ENCODE measurements at places on chromosomes 11 and 22.

DNA sequence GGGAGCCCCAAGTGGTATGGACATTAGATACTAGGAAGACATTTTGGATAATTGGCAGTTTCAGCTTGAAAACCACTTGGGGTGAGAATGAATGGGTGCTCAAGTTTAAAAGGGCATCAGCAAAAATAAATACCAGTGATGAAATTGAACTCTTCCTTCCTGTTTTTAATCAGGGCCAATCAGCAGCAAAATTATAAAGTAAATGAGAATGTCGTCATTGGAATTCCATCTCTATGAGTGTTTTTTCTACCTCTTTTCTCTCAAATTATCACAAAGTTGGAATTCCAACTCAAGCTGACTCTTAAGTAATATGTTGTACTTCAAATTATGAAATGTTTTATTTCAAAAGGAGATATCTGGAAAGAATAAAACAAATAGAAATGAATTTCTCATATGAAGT is 730.6 kb downstream of the METTL15 start:
- no peak for DNase-seq

GRCh38 chr11:18384157-18384641 is 10.2 kb upstream of the LDHA start:
- DNase-seq = no peak

DNA sequence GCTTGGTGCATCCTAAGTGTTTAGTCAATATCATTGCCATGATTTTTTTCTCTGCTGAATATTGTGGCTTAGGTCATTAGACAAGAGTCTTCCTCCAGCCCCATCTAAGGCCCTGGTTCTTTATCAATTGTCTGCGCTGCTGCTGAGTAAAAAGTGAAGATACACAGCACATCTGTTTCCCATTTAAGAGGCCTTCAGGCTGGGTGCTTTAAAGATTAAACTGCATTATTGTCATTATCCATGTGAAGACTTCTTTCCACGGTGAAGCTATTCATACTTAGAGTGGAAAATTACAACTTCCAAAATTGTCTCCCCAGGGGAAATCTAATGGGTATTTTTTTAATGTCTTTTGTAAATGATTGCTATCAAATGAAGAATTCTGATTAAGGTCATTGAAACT is 719.8 kb upstream of the LRRC4C start:
- DNase-seq = no peak

GRCh38 chr22:38959590-38959989 is 2.2 kb downstream of the APOBEC3A start:
- DNase-seq = no peak

DNA sequence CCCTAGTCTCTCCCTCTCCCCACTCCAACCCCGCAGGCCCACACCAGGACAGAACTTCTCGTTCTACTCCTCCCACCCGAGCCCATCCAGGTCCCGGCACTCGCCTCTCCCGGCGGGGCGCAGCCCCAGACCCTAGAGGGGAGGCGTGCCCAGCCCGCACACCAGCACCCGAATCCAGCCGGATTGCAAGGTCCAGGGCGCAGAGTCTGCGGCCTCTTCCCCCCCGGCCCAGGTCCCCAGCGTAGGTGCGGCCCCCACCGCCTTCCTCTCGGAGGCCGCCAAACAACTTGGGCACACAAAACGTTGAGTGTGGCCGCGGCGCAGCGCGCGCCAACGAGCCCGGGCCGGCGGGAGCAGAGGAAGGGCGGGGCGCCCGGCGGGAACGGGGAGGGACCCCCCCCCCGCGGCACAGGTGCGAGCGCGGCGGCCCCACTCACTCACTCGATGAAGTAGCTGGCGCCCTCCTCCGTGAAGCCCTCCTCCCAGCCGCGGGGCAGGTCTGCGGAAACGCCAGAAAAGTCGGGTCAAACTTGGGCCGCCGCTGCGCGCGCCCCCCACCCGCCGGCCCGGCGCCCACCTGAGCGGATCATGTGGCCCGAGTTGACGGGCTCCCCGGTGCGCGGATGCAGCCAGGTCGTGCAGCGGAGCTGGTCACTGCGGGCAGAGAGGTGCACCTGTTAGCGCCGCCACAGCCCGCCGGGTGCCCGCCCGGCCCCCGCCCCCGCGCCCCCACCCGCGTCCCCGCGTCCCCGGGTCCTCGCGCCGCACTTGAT is 480 bp downstream of the PLEKHA7 start:
- no peak for DNase-seq

DNA sequence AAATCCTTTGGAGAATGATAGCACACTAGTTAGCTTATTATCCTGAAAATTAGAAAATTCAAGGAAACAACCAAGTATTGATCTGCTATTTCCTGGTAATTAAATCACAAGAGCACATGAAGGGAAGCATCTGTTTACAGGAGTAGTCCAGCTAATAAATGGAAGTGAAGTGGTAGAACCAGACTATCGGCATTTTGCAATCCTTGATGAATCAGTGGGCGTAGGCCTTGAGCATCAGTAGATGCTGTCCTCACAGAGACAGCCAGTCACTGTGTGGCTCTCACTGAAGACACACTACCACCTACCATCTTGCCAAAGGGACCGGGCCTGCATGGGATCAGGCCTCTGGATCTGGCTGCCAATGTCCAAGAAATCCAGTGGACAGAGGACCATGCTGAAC is 69.8 kb downstream of the FBLN1 start:
- no peak for DNase-seq

DNA sequence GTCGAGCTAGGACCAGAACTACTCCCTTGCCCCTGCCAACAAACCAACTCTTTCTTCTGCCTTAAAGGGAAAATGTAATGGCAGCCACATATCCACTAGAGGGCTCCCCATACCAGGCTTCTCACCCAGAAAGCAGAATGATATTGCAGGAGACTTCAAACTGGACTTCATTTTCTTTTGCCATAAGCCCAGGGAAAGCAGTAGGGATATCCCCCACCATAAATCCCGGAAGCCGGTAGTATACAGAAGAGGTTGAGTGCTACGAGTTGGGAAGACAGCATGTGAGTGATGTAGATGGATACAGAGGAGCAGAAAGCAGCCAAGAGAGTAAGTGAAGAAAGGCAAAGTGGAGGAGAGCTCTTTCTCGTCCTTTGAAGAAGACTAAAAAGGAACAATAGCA is 12.1 kb downstream of the PLAAT5 start:
- DNase-seq = peak; percentile 66

DNA sequence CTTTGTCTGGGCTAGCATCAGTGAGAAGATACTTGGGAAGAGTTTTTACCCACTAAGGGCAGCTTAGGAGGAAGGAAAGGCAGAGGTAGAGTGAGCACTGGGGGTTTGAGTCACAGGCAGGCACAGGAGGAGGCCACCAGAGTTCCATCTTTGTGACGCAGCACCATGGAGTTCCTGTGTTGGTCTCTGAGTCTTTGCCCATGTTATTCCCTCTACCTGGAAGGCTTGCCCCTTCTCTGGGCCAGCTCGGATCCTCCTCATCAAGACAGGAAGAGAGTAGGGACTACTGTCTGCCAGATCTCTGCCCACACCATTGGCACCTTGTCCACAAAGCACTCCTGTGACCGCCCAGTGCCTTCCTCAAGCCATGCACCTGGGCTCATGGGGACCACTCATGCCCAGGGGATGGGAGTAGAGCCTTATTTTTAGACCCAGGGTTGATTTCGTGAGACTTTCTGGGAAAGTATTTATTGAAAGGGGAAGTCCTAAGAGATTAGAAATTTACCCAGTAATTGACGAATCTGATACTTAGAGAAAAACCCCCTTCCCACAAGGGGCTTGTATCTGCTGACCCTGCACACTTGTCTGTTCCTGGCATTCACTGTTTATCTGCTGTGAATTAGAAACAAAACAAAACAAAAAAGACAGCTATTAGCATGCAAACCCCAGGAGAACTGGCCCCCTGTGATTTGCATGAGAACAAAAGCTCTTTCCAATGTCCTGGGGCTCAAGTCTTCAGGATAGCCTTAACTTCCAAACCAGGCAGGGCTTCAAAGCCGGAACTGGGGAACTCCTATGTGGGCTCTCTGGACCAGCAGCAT is 35.9 kb upstream of the MYEOV start:
- no peak for DNase-seq

DNA sequence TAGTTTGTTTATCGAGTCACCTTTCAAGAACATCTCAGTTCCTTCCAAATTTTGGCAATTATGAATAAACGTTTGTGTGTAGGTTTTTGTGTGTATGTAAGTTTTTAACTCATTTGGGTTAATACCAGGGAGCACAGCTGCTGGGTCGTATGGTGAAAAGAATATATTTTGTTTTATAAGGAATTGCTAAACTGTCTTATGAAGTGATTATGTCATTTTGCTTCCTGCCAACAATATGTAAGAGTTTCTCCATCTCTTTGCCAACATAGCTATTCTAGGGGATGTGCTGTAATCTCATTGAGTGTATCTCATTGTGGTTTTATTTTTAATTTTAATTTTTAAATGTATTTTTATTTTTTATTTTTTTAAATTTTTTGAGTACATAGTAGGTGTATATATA is 27.3 kb downstream of the BCL2L13 start:
- DNase-seq = no peak

DNA sequence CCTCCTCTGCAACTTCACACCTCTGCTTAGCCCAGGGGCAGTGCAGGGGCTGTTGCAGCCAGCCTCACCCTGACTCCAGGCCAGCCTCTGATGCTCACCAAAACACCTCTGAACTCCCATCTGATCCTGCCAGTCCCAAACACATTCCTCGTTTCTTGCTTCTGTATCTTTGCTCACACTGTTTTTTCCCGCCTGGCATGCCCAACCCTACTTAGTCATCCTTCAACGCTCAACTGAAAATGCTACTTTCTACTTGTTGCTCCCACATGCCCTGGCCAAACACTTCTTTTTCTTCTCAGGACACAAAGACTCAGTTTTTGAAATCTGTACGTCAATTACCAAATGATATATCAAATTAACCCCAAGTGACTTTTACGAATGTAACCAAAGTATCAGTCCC is 140.8 kb upstream of the ZBED5 start:
- DNase-seq = no peak

- DNase-seq = no peak
These were observed 78.2 kb upstream of the SPON1 start for GRCh38 chr11:13884158-13884799.

- DNase-seq = peak; percentile 24
These were observed 1348.2 kb upstream of the RAG2 start for GRCh38 chr11:37946155-37946766.

- peak; percentile 77 for DNase-seq
These were observed 97.3 kb upstream of the AKIP1 start for GRCh38 chr11:8813658-8814057.

GRCh38 chr11:42025121-42025803 is 565.8 kb upstream of the LRRC4C start:
- DNase-seq = no peak

GRCh38 chr22:44019846-44020245 is 4.3 kb upstream of the PARVB start:
- DNase-seq = no peak

DNA sequence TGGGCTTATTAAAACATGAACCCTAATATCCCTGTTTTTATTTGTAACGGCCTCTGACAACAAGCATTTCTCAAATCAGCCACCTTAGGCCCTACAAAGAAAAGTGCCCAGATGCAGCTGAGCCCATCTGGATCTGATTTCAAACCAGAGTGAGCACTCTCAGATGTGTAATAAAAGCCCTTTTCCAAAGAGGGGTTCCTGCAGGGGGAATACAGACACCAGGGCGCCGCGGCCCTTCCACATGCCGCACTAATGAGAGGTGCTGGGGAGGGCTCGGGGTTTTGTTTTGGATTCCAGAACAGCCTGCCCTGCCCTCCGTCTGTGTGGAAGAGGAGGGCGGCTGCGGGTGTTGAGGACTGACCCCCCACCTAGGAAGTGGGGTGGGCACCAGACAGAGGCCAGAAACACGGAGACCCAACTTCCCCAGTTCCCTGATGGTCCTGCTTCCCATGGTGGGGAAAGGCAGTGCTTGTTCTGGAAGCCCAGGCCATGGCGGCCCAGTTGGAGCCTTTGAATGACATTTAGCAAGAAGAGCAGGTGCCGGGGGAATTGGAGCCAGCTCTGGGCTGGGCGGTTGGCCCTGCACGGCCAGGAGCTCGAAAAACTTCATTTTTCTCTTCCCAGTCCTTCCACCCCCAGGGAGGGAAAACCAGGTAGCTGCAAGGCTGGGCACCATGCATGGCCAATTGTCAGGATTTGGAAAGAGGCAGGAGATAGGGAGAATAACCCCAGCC is 63.7 kb downstream of the MACROD1 start:
- no peak for DNase-seq

GRCh38 chr11:65571940-65572339 is 398 bp upstream of the FAM89B start:
- DNase-seq = no peak

All from Jurkat, Clone E6-1 (cell line).